ENCODE measurements at places on chromosomes 7 and 10. TPM values are rescaled to one million over a fixed set of nuclear protein-coding genes. Genes with fewer than 3 reads are reported as not detected.

The AKR1C2 gene
- total RNA-seq = 0.33 TPM

The TSPAN33 gene
- 33.2 TPM for total RNA-seq

The ABCB4 gene
- total RNA-seq = 0.60 TPM

The SKIDA1 gene
- total RNA-seq = 12.0 TPM

The OR6B1 gene
- total RNA-seq = not detected

The MYOZ1 gene
- 1.6 TPM for total RNA-seq

The MBL2 gene
- total RNA-seq = not detected

The PCBD1 gene
- 186 TPM for total RNA-seq

The KNDC1 gene
- 6.2 TPM for total RNA-seq

The NUB1 gene
- 53.1 TPM for total RNA-seq

The ZPBP gene
- not detected for total RNA-seq

The CYCS gene
- 145 TPM for total RNA-seq

The SGMS1 gene
- total RNA-seq = 15.3 TPM

The MAPK8 gene
- 110 TPM for total RNA-seq

The C10orf53 gene
- not detected for total RNA-seq

The CDH23 gene
- 1.8 TPM for total RNA-seq

The SCART1 gene
- 0.80 TPM for total RNA-seq

DNA sequence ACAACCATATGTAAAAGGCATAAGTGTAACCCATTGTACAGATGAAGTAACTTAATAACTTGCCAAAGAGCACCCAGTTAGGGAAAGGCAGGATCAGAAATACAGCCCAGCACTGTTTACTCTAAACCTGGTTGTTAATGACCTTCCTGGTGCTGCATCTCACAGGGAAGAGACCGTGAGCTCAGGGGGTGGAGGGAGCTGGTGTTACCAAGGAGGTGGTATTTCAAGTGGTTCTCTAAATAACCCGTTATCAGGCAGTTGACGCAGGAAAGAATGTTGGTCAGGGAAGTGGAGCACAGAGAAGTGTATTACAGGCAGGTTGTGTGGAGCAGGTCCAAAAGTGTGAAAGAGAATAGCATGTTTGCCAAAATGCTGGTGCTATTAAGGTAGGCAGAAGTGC is 4.4 kb upstream of the ST7 start:
- no peak overlapping the region for H3K27ac ChIP-seq
- no peak overlapping the region for H3K4me3 ChIP-seq
- H3K4me1 ChIP-seq = peaks cover 2% of the 10 kb centered on the region
- H3K27me3 ChIP-seq = no peaks in the 10 kb centered on the region
- no peaks in the 10 kb centered on the region for H3K36me3 ChIP-seq
- DNase-seq = no peak

GRCh38 chr10:112349521-112350085 is 24.3 kb upstream of the ACSL5 start:
- DNase-seq = no peak
- no peaks in the 10 kb centered on the region for H3K4me1 ChIP-seq
- H3K4me3 ChIP-seq = no peak overlapping the region
- H3K36me3 ChIP-seq = no peaks in the 10 kb centered on the region
- H3K27ac ChIP-seq = no peak overlapping the region

DNA sequence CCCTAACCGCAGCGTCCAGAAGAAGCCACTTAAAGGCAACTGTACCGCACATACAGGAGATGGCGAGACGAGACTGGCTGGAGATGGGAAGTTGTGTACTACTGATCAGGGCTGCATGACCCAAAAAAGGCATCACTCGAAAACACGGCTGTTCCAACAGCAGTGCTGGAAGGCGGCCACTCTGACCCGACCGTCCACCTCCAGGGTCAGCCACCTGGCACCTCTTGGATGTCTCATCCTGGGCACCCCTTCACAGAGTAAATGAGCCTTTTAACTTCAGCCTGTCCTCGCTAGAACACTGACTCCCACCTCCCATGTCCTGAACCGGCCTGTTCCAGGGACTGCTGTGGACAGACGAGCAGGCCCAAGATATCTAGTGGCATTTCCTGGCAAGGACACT is 180.7 kb downstream of the DIP2C start:
- H3K4me1 ChIP-seq = peaks cover 9% of the 10 kb centered on the region
- H3K27me3 ChIP-seq = peaks cover 57% of the 10 kb centered on the region
- H3K4me3 ChIP-seq = no peak overlapping the region

DNA sequence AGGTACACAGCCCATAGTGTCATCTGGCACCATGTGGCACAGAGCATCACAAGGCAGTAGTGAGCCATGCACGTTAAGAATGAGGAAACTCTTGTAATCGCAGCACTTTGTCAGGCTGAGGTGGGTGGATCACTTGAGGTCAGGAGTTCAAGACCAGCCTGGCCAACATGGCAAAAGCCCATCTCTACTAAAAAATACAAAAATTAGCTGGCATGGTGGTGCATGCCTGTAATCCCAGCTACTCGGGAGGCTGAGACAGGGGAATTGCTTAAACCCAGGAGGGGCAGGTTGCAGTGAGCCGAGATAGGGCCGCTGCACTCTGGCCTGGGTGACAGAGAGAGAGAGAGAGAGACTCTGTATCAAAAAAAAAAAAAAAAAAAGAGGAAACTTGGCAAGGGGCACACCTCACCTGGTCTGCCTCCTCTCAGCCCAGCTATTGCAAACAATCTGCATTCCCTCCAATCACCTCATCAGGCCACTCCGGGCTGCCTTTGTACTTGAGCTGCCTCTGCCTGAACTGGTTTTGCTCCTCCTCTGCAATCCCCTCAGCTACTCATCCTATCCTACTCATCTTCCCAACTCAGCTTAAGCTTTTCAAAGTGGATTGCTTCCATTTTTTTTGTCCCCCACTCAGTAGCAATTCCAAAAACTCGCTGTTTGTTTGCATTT is 46.0 kb upstream of the OPTN start:
- DNase-seq = peak; percentile 77
- no peaks in the 10 kb centered on the region for H3K4me1 ChIP-seq
- no peak overlapping the region for H3K4me3 ChIP-seq
- H3K36me3 ChIP-seq = no peaks in the 10 kb centered on the region
- H3K27me3 ChIP-seq = no peaks in the 10 kb centered on the region

- no peak overlapping the region for H3K4me3 ChIP-seq
- peaks cover 4% of the 10 kb centered on the region for H3K27me3 ChIP-seq
- DNase-seq = no peak
- no peaks in the 10 kb centered on the region for H3K4me1 ChIP-seq
- no peak overlapping the region for H3K27ac ChIP-seq
These were observed 20.2 kb upstream of the FHIP2A start for GRCh38 chr10:114801411-114801813.

GRCh38 chr10:29271877-29272276 is 17.0 kb upstream of the LYZL1 start:
- H3K36me3 ChIP-seq = no peaks in the 10 kb centered on the region
- H3K4me1 ChIP-seq = no peaks in the 10 kb centered on the region
- H3K4me3 ChIP-seq = no peak overlapping the region
- no peaks in the 10 kb centered on the region for H3K27me3 ChIP-seq

DNA sequence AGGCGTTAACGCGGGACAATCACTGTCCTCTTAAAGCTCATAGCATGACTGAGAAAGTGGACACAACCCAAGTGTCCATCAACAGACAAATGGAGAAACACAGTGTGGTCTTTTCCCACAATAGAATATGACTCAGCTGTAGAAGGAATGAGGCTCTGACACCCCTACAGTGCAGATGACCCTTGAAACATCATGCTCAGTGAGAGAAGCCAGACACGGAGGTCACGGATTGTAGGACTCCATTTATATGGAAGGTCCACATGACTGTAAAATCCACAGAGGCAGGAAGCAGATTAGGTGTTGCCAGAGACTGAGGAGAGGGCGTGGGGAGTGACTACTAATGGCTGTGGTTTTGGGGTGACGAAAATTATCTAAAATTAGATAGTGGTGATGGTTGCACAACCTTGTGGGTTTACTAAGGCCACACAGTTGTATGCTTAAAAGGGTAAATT is 6.1 kb upstream of the NCAPG2 start:
- no peak overlapping the region for H3K27ac ChIP-seq
- no peak for DNase-seq
- no peaks in the 10 kb centered on the region for H3K4me1 ChIP-seq
- H3K4me3 ChIP-seq = no peak overlapping the region
- no peaks in the 10 kb centered on the region for H3K36me3 ChIP-seq

GRCh38 chr7:82859106-82859850 is 303.4 kb downstream of the PCLO start:
- DNase-seq = no peak
- no peak overlapping the region for H3K4me3 ChIP-seq
- H3K36me3 ChIP-seq = no peaks in the 10 kb centered on the region
- H3K27ac ChIP-seq = no peak overlapping the region
- no peaks in the 10 kb centered on the region for H3K4me1 ChIP-seq

DNA sequence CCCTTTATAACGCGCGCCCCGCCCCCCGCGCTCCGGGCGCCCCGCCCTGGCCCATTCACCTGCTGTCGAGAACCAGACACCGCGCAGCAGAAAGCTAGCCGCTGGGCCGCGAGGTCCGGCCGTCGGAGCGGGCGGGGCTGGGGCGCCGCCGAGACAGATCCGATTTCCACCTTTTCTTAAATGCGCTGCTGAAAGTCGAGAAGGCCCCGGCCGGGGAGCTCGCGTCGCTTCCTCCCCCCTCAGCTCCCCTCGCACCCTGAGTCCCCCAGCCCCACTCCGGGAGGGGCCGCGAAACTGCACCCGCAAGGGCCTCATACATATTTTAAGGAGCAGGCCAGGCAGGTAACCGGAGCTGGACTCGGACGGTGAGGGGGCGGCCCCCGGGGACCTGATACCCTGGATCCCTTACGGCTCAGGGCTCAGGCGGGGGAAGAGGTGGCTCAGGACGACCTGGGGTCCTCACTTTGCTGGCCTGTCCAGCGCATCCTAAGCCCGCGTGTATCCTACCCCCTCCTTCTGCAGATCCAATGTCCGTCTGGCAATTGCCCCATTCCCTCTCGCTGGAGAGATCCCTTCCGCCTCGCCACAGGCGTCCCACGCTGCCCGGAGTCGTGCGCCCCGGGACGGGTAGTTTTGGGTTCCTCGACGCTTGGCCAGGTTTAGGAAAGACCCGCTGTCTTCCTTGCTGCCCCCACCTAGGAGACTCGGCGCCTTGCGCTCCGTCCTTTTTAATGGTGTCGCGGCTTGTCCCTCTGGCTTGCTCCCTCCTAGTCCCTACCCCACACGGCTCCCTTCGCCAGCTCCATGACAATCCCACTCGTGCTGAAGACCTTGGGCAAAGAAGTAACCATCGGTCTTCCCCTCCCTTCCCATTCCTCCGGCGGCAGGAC is 170.6 kb downstream of the UBE2H start:
- peaks cover 99% of the 10 kb centered on the region for H3K27me3 ChIP-seq
- H3K27ac ChIP-seq = no peak overlapping the region
- H3K4me1 ChIP-seq = peaks cover 6% of the 10 kb centered on the region
- H3K4me3 ChIP-seq = no peak overlapping the region
- peak; percentile 90 for DNase-seq
- H3K36me3 ChIP-seq = no peaks in the 10 kb centered on the region

GRCh38 chr10:78337646-78338391 is 304.2 kb downstream of the RPS24 start:
- H3K36me3 ChIP-seq = no peaks in the 10 kb centered on the region
- H3K27ac ChIP-seq = no peak overlapping the region
- H3K4me3 ChIP-seq = no peak overlapping the region
- H3K4me1 ChIP-seq = no peaks in the 10 kb centered on the region

- no peaks in the 10 kb centered on the region for H3K27me3 ChIP-seq
- H3K4me3 ChIP-seq = no peak overlapping the region
- no peak overlapping the region for H3K27ac ChIP-seq
- H3K4me1 ChIP-seq = no peaks in the 10 kb centered on the region
These were observed 48.4 kb downstream of the TMEM26 start for GRCh38 chr10:61404751-61405150.

GRCh38 chr10:97399843-97400545 is 1.1 kb downstream of the RRP12 start:
- H3K4me3 ChIP-seq = peak overlapping the region; percentile 98
- H3K27me3 ChIP-seq = no peaks in the 10 kb centered on the region
- H3K36me3 ChIP-seq = peaks cover 19% of the 10 kb centered on the region
- H3K27ac ChIP-seq = peak overlapping the region; percentile 19
- peaks cover 5% of the 10 kb centered on the region for H3K4me1 ChIP-seq

DNA sequence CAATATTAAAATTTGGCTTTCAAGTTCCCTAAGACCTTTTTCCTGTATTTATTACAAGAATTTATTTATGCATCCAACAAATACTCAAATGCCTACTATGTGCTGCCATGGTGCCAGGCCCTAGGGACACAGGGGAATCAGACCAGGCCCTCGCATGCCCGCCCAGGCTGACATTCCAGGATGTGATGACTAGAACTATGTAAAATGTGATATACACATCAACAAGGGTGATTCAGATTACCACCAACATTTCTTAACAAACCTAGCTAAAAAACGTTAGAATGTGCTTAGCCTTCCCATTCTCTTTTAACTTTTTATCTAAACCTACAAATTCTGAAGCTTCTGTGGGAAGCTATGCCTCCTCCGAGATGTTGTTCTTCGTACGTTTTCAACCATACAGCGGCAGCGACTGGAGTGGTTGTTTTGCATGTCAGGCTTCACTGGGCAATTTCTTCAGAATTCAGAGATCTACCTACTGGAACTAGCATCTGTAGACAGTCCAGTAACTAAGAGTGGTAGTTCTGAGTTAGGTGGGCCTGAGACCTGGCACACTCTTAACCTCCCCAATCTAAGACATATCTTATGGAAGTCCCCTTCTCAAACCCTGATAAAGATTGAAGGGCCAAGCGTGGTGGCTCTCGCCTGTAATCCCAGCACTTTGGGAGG is 22.1 kb downstream of the GNA12 start:
- no peak overlapping the region for H3K27ac ChIP-seq
- no peaks in the 10 kb centered on the region for H3K27me3 ChIP-seq
- H3K36me3 ChIP-seq = peaks cover 12% of the 10 kb centered on the region
- H3K4me3 ChIP-seq = no peak overlapping the region
- H3K4me1 ChIP-seq = peaks cover 3% of the 10 kb centered on the region

GRCh38 chr7:105130580-105130979 is 116.6 kb downstream of the KMT2E start:
- no peak overlapping the region for H3K4me3 ChIP-seq
- H3K27ac ChIP-seq = no peak overlapping the region
- peak; percentile 10 for DNase-seq
- no peaks in the 10 kb centered on the region for H3K4me1 ChIP-seq
- H3K36me3 ChIP-seq = peaks cover 19% of the 10 kb centered on the region
- no peaks in the 10 kb centered on the region for H3K27me3 ChIP-seq

DNA sequence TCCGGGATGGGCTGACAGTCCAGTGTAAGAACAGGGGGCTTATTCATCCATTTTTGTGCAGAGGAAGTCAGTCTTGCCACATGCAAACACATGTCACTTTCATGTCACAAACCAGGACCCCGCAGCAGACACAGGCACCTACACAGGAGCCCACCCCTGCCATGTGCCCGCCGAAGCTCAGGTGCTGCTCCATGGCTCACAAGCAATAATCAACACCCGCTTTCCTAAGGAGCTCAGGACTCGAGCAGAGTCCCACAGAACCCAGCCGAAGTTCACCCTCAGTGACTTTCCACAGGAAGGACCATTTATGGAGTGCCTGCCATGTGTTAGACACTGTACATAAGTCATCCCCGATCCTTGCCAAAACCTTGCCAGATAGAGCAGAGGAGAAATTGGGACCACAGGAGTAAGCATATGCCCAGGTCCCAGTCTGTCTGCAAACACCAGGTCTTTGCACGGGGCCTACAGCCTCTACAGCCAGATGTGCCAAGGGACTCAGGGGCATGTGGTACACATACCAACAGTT is 99.4 kb downstream of the EBF3 start:
- H3K27me3 ChIP-seq = no peaks in the 10 kb centered on the region
- no peak overlapping the region for H3K4me3 ChIP-seq
- no peak for DNase-seq

GRCh38 chr7:27921081-27921836 is 181.3 kb downstream of the TAX1BP1 start:
- peaks cover 11% of the 10 kb centered on the region for H3K4me1 ChIP-seq
- DNase-seq = peak; percentile 71
- no peaks in the 10 kb centered on the region for H3K36me3 ChIP-seq
- no peak overlapping the region for H3K27ac ChIP-seq
- H3K27me3 ChIP-seq = no peaks in the 10 kb centered on the region
- H3K4me3 ChIP-seq = no peak overlapping the region

Measured in endodermal cell (in vitro differentiated cells).